ENCODE measurements at places on chromosomes 12 and 14. TPM values are rescaled to one million over a fixed set of nuclear protein-coding genes. Genes with fewer than 3 reads are reported as not detected.
A peak's percentile ranks its signal among the peaks of the same experiment; 100 is the strongest.

PLBD1 gene
- 0.14 TPM for total RNA-seq

GRCh38 chr12:1779783-1780182, 40.6 kb upstream of the LRTM2 start:
- no peaks in the 10 kb centered on the region for H3K36me3 ChIP-seq
- H3K4me1 ChIP-seq: peaks cover 9% of the 10 kb centered on the region
- DNase-seq: peak; percentile 82
- no peak overlapping the region for H3K27ac ChIP-seq
- H3K4me3 ChIP-seq: no peak overlapping the region

DNA sequence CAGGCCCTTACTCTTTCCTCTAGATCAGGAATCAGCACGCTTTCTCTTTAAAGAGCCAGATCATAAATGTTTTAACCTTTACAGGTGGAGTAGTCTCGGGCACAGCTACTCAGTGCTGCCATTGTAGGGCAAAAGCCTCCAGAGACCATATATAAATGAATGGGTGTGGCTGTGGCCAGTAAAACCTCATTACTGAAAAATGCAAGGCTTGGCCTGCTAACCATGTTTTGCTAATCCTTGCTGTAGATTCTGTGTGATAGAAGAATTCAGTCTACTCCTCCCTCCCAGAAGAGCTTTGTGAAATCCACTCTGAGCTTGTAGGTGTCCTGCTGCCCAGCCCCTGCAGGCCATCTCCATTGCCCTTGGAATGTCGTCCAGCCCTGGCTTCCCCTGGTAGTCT, 58.1 kb downstream of the HSP90AA1 start:
- DNase-seq: no peak

DNA sequence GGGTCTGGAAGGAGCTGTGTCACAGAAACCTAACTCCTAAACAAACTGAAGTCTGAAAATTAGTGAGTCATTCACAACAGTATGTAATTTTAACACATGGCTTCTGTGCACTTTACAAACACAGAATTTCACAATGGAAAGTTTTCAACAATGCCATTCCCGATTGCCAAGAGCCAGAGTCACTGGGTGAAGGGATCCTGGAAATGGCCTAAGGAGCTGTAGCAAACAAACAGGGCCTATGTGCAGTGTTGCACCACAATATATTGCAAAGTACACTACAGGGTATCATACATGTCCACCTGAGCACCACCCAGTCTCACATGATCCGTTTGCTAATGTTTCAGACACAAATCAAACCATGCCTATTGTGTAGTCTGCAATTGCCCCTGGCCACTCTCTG, 184.7 kb upstream of the OTX2 start:
- DNase-seq: no peak
- no peaks in the 10 kb centered on the region for H3K36me3 ChIP-seq
- H3K4me1 ChIP-seq: no peaks in the 10 kb centered on the region
- H3K4me3 ChIP-seq: no peak overlapping the region
- no peaks in the 10 kb centered on the region for H3K27me3 ChIP-seq
- H3K27ac ChIP-seq: no peak overlapping the region

- no peak for DNase-seq
- no peaks in the 10 kb centered on the region for H3K4me1 ChIP-seq
- no peaks in the 10 kb centered on the region for H3K27me3 ChIP-seq
- no peak overlapping the region for H3K27ac ChIP-seq
These were observed 85.6 kb downstream of the GALNT9 start for GRCh38 chr12:132243596-132244310.

TTC9 gene
- not detected for total RNA-seq

DNA sequence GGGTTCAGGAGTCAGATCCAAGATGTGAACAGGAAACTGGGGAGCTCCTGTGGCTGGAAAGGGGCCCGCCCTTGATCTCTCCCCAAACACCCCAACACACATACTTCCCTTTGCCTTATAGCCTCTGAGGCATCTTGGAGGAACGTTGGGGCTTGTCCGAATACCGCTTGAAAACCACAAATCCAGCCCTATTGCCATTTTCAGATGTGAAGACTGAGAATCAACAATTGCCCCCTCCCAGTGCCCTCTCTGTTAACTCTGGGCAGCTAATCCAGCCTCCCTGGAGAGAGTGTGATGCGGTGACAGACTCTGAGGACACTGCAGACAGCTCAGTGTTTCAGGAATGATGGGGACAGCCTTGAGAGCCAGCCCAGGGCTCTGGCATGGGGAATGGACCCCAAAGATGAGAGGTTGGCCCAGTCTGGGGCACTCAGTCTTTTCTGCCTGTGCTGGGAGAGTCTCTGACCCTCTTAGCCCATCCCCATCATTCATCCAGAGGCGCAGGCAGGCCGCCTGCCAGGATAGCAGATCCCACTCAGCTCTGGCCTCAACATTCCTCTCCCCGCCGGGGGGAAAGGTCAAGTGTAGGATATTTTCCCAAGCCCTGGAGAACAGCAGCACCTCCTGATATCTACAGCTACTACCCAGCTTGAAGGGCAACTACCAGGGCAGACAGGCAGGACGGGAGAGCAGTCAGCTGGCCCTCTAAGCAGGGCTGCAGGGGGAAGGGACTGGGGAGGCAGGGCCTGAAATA, 24.6 kb upstream of the LTBP2 start:
- H3K36me3 ChIP-seq: no peaks in the 10 kb centered on the region
- H3K4me1 ChIP-seq: peaks cover 20% of the 10 kb centered on the region
- no peak overlapping the region for H3K27ac ChIP-seq
- no peak overlapping the region for H3K4me3 ChIP-seq
- H3K27me3 ChIP-seq: no peaks in the 10 kb centered on the region

DNA sequence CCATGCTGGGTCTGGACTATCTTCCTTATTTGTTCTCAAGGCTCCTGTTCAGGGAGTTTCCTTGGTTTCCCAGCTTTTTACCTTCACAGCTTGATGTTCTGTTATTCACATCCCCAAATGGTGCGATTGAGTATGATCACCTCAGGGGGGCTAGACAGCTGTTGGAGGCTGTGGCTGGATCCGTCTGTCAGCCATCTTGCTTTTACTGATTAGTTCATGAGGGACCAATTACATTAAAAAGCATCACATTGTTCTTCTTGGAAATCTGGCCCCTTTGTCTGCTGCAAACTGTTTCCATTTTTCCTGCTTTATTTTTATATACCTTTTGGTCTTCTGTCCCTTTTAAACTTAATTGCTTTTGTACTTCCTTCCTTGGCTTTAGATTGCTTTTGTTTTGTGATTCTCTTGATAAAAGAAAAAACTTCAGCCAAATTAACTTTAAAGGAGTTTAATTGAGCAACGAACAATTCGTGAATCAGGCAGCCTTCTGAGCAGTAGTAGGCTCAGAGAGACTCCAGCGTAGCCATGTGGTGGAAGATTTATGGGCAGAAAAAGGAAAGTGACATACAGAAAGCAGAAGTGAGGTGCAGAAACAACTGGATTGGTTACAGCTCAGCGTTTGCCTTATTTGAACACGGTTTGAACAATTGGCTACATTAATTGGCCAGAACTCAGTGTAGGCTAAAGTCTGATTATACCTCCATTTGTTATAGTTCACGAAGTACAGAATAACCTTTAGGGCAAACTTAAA, 208.7 kb downstream of the AEBP2 start:
- no peak overlapping the region for H3K4me3 ChIP-seq
- no peak overlapping the region for H3K27ac ChIP-seq
- H3K36me3 ChIP-seq: no peaks in the 10 kb centered on the region
- no peaks in the 10 kb centered on the region for H3K27me3 ChIP-seq
- DNase-seq: peak; percentile 46

RNASE7 gene
- not detected for total RNA-seq

DNA sequence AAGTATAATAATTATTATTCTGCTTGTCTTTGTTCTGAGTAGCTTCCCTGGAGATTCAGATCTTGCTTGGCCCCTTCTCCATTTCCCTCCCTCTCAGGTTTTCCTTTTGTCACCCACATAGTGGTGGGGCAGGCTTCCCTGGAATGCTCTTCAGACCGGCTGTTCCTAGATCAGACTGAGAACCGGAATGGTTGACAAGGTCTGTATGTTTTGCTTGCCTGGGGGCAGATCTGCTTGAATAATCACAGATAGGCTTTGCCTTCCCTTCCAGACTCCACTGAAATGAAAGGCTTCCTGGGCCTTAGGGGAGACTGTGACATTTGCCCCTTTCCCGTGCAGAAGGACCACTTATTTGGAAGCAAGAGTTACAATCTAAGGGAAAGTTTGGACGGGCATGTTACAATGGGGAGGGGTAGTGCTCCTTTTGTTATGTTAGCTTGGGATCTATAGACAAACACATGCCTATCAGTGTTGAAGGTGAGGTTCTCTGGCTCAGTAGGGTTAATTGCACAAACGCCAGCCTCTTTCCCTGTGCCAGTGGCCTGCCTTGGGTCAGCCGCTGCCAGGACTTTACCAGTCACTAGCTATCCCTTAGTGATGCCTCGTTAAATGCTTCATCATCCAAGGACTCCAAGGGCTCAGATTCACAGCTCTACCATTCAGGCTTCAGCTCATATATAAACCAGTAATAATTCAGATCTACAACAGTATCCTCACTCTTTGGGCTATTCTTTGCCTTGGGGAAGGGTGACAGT, 178.6 kb downstream of the SNAPC1 start:
- no peak overlapping the region for H3K4me3 ChIP-seq
- H3K36me3 ChIP-seq: no peaks in the 10 kb centered on the region
- no peaks in the 10 kb centered on the region for H3K4me1 ChIP-seq
- H3K27me3 ChIP-seq: peaks cover 5% of the 10 kb centered on the region
- DNase-seq: no peak

- peaks cover 48% of the 10 kb centered on the region for H3K4me1 ChIP-seq
- H3K36me3 ChIP-seq: peaks cover 2% of the 10 kb centered on the region
- peak; percentile 49 for DNase-seq
These were observed 825 bp downstream of the DHH start for GRCh38 chr12:49093792-49094159.

All from endothelial cell of umbilical vein (primary cell).